Natural killer cell (primary cell): ENCODE measurements at places on chromosomes 11 and 22. TPM values are rescaled to one million over a fixed set of nuclear protein-coding genes. Genes with fewer than 3 reads are reported as not detected.
A peak's percentile ranks its signal among the peaks of the same experiment; 100 is the strongest.

DDI1 gene
- total RNA-seq, result not detected

TNKS1BP1 gene
- total RNA-seq, result 9.3 TPM

DDX25 gene
- not detected for total RNA-seq

EHF gene
- not detected for total RNA-seq

GLYAT gene
- not detected for total RNA-seq

ANGPTL5 gene
- total RNA-seq, result not detected

GRCh38 chr11:130216591-130217132, 57.1 kb downstream of the ST14 start:
- no peak overlapping the region for H3K4me3 ChIP-seq
- H3K27me3 ChIP-seq, result no peaks in the 10 kb centered on the region
- no peak overlapping the region for H3K27ac ChIP-seq
- DNase-seq, result no peak
- H3K36me3 ChIP-seq, result no peaks in the 10 kb centered on the region
- peaks cover 13% of the 10 kb centered on the region for H3K4me1 ChIP-seq

GRCh38 chr22:38243007-38243765, 29.6 kb downstream of the TMEM184B start:
- H3K27me3 ChIP-seq, result no peaks in the 10 kb centered on the region
- H3K4me1 ChIP-seq, result peaks cover 12% of the 10 kb centered on the region
- peaks cover 37% of the 10 kb centered on the region for H3K36me3 ChIP-seq
- no peak for DNase-seq

GRCh38 chr11:12537778-12538401, 136.3 kb upstream of the TEAD1 start:
- no peak for DNase-seq
- no peaks in the 10 kb centered on the region for H3K4me1 ChIP-seq
- no peaks in the 10 kb centered on the region for H3K27me3 ChIP-seq
- no peak overlapping the region for H3K4me3 ChIP-seq
- no peaks in the 10 kb centered on the region for H3K36me3 ChIP-seq

DNA sequence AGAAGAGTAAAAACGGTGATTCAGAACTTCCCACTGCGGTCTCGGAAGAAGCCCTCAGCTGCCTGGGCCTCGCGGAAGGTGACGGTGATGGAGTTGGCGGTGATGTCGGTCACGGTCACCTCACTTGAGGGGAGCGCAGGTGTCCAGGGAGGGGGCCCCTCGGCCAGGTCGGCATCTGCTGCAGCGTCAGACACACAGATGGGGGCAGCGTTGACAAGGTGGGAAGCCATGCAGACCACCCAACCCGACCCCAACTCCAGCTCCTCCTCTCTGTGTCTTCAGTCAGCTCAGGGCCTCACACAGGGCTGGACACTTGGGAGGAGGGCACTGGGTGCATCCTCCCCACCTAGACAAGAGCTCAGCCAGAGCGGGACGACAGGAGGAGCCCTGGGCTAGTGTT, 18.6 kb downstream of the CBX7 start:
- peaks cover 15% of the 10 kb centered on the region for H3K36me3 ChIP-seq
- H3K27ac ChIP-seq, result no peak overlapping the region
- no peak for DNase-seq
- H3K4me3 ChIP-seq, result no peak overlapping the region
- H3K4me1 ChIP-seq, result peaks cover 8% of the 10 kb centered on the region

DNA sequence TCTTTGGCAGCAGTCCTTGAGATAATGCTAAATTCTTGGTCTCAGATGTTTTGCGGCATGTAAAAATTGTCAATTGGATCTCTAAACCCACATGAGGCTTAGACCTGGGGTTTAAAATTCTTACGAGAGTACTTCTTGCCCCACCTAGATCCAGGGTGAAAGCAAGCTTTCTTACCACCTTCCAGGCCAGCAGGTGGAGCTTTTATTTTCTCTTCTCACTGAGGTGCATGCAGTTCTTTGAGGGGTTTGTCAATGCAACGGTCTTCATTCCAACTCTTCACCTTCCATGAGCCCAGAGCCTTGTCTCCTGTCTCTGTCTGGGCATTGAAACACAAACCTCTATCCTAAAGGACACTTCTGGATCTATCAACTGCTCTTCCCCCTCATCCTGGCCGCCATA, 154.1 kb downstream of the MYO18B start:
- no peak overlapping the region for H3K27ac ChIP-seq
- H3K36me3 ChIP-seq, result no peaks in the 10 kb centered on the region
- H3K4me1 ChIP-seq, result no peaks in the 10 kb centered on the region
- no peak overlapping the region for H3K4me3 ChIP-seq
- no peaks in the 10 kb centered on the region for H3K27me3 ChIP-seq

- H3K27me3 ChIP-seq, result no peaks in the 10 kb centered on the region
- H3K4me1 ChIP-seq, result no peaks in the 10 kb centered on the region
- no peaks in the 10 kb centered on the region for H3K36me3 ChIP-seq
- H3K27ac ChIP-seq, result no peak overlapping the region
- H3K4me3 ChIP-seq, result no peak overlapping the region
- DNase-seq, result no peak
Observed at GRCh38 chr11:133977067-133977677, 20.4 kb upstream of the IGSF9B start.

GRCh38 chr11:67054836-67055523, 1.7 kb upstream of the RHOD start:
- H3K4me1 ChIP-seq, result peaks cover 5% of the 10 kb centered on the region
- no peak for DNase-seq
- H3K4me3 ChIP-seq, result no peak overlapping the region

- no peak for DNase-seq
- H3K4me1 ChIP-seq, result peaks cover 23% of the 10 kb centered on the region
- H3K4me3 ChIP-seq, result no peak overlapping the region
- H3K27me3 ChIP-seq, result no peaks in the 10 kb centered on the region
Observed at GRCh38 chr22:50045211-50046018, 12.7 kb downstream of the TTLL8 start.

- no peaks in the 10 kb centered on the region for H3K27me3 ChIP-seq
- H3K4me1 ChIP-seq, result no peaks in the 10 kb centered on the region
- DNase-seq, result no peak
- no peak overlapping the region for H3K27ac ChIP-seq
- H3K4me3 ChIP-seq, result no peak overlapping the region
Observed at GRCh38 chr11:56950510-56950909, 38.2 kb upstream of the OR5AK2 start.

DNA sequence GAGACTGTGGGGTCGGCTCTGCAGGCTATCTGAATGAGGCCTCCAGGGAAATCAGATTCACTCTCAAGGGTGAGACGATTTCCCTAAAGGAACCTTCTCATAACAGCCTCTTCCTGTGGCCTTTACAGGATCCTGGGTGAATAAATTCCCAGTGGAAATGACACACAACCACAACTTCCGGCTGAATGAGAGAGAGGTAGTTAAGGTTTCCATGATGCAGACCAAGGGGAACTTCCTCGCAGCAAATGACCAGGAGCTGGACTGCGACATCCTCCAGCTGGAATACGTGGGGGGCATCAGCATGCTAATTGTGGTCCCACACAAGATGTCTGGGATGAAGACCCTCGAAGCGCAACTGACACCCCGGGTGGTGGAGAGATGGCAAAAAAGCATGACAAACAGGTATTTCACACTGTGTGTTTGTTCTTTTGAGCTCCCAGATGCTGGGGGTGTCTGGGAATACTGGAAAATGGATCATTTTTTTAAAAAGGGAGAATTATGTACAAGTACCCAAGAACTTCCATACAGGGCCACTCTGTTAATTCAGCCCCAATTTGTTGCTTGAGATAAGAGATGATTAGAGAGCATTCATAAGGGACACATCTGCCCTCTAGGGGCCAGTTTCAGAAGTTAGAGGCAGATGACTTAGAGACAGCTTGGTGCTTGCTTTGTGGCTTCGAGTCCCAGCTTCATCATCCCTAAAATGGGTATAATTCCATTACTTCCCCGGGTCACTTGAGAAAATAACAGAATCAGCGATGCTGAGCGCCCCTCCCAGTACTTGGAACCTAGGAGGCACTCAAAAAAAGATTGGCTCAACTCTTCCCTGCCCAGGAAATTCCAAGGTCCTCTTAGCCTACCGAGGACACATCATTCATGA, 10.2 kb downstream of the SERPIND1 start:
- no peak overlapping the region for H3K27ac ChIP-seq
- no peaks in the 10 kb centered on the region for H3K27me3 ChIP-seq
- DNase-seq, result peak; percentile 72
- no peaks in the 10 kb centered on the region for H3K4me1 ChIP-seq
- peaks cover 49% of the 10 kb centered on the region for H3K36me3 ChIP-seq

DNA sequence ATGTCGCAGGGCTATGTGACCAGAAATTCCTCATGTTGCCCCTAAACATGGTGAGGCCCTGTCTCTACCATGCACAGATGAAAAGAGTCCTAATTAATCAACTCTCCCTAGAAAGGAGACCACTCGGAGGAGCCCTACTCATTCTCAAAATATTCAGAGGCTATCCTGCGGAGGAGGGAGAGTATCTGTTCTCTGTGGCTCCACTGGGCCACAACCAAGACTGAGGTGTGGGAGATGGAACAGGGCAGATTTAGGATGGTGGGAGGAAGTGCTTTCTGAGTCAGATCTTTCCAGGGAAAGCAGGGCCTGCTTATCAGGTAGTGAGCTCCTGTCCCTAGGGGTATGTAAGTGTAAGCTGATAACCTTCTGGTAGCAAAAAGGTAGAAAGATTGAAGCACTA, 37.0 kb upstream of the PRDM11 start:
- H3K4me3 ChIP-seq, result no peak overlapping the region
- H3K4me1 ChIP-seq, result no peaks in the 10 kb centered on the region
- no peak for DNase-seq
- H3K27ac ChIP-seq, result no peak overlapping the region

GRCh38 chr11:2538951-2539350, 94.1 kb downstream of the KCNQ1 start:
- H3K27ac ChIP-seq, result no peak overlapping the region
- no peaks in the 10 kb centered on the region for H3K36me3 ChIP-seq
- H3K4me3 ChIP-seq, result no peak overlapping the region
- H3K27me3 ChIP-seq, result peaks cover 6% of the 10 kb centered on the region
- DNase-seq, result no peak

DNA sequence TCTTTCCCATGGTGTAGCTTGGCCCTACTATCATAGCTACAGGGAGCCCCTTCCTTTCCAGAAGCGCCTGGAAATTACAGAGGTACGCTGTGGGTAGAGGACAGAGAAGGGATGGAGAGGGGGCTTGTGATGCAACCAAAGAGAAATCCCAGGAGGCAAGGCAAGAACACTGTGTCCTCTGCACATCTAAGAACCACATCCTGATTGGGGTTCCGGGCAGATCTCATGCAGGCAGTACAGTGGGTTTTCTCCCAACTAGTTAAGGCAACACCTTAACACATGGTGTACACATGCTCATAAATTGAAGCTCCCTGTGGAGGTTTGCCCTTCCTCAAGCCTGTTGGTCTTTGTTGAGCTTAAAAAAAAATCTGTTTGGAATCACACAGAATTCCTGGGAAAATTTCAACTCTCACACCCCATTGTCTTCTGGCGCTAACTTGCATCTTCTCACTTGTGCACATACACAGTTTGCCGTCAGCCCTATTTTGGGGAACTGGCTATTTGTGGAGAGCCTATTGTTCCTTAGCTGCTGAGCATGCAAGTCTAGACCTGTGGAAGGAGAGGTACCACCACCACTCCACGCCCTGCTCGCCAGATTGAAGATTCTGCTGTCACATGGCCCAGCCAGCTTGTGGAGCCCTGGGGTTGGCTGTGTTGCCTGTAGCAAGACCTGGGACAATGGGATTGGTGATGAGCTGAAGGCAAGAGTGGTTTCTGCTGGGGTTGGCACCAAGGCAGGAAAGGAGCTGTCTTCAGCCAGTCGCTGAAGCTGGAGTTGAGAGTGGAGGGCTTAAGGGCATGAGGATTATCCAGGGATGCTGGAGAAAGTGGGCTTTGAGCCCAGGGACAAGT, 52.4 kb downstream of the ALX4 start:
- H3K27me3 ChIP-seq, result no peaks in the 10 kb centered on the region
- peaks cover 26% of the 10 kb centered on the region for H3K4me1 ChIP-seq
- H3K4me3 ChIP-seq, result no peak overlapping the region

DNA sequence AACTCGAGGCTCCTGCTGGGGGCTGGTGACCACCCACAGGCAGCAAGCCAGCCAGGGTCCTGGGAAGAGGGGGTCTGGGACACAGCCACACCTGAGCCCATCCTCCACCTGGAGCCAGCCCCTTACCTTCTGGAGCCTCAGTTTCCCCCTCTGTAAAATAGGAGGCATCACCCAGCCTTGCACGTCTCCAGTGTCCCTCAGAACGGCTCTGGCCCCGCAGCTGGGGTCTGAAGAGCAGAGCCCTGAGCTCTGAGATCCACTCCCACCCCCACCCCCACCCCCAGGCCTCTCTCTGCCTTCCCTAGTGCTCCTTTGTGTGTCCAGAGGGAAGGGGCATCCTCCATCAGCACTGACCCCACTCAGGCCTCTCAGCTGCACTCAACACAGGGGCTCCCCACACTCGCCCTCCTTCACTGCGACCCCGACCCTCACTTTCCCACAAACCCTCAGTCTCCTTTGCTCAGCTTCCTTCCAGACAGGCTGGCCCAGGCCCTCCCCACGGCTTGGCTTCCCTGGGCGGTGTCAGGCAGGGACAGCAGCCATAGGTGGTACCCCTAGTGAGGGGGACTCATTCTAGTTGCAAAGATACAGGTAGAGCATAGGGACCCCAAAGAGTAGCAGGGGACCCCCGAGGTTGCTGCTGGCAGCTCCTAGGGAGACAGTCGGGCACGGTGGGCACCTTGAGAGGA, 33.3 kb upstream of the KCNQ1OT1 start:
- no peak overlapping the region for H3K27ac ChIP-seq
- no peak for DNase-seq
- H3K4me1 ChIP-seq, result no peaks in the 10 kb centered on the region
